Globus pallidus (tissue), 1 donor: ENCODE measurements at places on chromosomes 2 and 18.

DNA sequence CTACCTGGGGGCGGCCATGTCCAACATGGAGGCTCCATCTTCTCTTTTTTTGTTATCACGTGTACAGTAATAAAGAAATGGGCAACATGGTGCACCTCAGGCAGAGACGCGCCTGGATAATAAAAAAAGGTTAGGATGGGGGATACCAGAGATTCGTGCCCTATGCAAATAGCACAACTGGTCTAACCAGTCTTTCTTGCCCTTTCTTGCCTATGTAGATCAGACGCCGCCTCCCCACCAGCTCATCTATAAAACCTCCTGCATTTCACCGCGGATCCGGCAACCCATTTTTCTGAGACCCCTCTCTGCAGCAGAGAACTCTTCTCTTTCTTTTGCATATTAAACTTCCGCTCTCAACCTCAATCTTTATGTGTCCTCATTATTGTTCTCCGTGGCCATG lies 68.7 kb downstream of the MYL12B start:
- no peak for DNase-seq

DNA sequence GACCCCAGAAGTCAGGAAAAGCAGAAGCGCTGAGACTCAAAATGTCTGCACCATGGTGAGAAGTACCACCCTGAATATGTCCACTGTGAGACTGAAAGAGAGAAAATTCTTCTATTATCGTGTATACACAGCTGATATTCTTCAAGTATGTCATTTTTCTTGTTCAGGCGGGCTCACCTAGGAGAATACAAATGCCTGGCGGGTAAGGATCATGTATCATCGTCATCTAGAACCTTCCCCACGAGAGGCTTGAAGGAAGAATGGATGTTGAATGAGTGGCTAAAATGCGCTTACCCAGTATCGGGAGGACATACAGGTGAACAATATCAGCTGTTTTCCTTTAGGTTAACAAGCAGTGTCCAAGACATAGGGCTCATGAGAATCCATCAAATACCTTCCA lies 21.1 kb upstream of the ARL4C start:
- no peak for DNase-seq

- no peak for DNase-seq
Observed at GRCh38 chr2:211990335-211990734, 548.3 kb downstream of the ERBB4 start.

DNA sequence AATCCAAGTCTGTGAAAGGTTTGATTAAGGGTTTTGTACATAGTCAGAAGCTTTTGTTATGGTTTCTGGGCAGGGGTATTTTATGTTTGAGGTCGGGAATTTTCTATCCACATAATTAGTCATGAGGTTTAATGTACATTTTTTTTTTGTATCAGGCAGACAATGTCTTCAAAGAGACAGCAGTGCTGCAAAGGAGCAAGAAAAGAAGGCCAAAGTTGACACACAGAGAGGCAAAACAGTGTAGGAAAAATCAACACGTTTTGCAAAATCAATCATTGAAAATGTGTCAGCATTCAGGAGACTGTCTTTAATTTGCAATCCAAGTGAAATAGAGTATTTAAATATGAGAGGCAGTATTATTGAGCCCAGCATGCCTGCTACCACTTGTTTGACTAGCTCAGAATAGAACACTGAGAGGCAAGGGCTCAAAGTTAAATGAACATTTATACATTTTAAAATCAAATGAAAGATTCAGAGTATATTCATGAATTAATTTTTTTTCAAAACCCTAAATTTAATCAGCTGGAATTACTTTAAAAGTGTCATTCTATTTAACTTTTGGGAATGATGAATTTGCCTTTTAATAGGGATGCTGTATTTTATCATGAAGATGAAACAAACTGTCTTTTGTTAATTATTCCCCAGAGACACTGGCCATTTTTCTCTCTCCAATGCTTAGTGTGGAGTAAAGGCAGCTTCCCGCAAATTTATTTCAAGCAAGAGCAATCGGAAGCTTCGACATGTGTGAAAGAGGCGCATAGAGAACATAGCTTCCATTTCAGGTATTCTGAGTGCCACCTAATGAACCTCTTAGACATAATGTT lies 11.3 kb downstream of the VRK2 start:
- peak; percentile 71 for DNase-seq

- no peak for DNase-seq
Observed at GRCh38 chr18:68922392-68922791, 124.5 kb downstream of the CCDC102B start.

DNA sequence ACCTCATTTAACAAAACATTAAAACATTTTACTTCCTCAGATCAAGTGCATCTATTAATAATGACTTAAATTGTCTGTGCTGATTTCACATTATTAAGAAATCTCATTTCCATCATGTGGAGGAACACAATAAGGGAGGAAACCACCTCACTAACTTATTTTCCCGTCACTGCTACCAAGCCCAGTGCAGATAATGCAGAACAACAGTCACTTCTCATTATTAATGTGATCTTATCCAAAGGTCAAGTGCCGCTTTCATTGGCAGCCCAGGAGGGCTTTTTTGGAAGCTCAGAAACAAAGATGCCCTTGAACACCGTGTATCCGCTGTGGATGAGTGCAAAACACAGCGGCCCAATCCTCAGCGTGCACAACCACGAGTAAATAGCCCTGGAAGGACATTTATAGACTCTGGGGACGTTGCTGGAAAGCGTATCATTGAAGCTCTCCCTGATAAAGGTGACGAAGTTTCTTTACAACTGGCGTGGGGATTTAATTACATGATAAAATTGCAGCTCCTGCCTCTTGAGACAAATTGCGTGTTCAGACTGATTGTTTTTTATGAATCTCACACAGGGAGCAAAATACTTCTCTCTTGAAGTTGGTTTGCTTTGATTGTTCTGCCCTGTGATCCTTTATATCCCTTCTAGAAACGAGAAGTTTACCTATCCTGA lies 13.2 kb downstream of the ASB18 start:
- no peak for DNase-seq

GRCh38 chr2:213101692-213102460 lies 49.5 kb downstream of the IKZF2 start:
- DNase-seq = no peak

- no peak for DNase-seq
Observed at GRCh38 chr2:145836986-145837385, 1317.1 kb upstream of the ZEB2 start.

- no peak for DNase-seq
Observed at GRCh38 chr2:18684206-18685038, 95.1 kb upstream of the NT5C1B start.

DNA sequence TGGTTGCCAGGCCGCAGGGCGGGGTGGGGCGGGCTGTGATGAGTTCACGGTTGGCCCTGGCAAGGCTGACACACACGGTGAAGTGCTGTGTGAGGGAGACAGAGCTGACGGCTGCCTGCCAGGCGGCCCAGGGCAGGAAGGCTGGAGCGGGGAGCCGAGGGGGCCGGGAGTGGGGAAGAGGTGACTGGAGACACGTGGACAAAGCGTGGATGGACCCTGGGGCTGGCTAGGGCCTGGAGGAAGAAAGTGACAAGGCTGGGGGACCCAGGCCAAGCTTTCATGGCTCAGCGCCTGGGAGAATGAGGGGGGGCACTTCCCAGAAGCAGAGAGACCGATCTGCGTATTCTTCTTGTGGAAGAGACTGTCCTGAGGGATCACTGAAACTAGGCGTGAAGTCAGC lies 123.2 kb downstream of the DYSF start:
- peak; percentile 89 for DNase-seq
